ENCODE measurements at places on chromosomes 11 and 22.

DNA sequence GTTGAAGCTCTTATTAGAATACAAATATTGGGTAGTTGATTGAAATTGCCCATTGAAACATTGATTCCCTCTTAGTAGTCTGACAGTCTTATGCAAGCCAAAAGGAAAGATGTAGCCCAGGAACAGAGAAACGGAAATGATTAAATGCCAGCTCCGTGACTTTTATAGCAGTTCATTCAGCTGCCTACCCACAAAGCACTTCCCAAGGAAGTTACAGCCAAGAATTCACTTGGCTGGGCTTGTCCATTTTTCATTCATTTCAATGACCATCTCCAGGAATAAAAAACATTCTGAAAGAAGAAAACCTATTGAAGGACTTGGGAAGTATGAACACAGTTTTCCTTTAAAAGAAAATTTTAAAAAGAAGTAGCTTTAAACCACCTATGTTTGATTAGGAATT, 62.0 kb downstream of the NCAM1 start:
- no peak for DNase-seq

DNA sequence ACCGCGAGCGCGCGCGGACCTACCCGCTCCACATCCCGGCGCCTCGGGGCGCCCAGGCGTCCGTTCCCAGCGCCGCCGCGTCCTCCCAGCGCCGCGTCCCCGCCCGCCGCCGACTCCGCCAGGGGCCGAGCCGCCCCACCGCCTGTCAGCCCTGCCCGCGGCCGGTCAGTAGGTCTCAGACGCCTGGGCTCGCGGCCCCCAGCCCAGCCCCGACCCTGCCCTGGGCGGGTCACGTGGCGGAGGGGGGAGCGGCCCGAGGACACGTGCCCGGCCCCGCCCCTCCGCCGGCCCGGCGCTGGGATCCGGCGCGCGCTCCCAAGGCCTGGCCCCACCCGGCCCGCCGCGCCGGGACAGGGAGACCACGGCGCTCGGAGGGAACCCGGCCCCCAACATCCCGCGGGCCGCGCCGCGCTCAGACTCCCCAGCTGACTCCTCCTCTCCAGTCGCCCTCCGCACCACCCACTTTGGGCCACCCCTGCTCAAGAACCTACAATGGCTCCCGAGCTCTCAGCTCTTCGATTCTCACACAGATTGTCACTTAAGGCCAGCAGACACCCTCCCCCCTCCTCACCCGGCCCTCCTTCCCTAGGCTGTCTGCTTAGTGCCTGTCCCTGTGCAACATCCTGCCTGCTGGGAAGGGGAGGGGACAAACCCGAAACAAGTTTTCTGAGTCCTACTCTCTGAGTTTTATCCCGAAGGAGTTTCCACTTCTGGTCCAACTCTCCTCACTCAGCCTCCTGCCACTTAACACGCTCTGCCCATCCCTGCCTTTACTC, at the start of gene RAB3IL1:
TSS of gene RAB3IL1 (minus strand) at position 233 of the 776 bp plus-strand sequence. CDS start at position 34, 199 bp downstream.
- no peak for DNase-seq

DNA sequence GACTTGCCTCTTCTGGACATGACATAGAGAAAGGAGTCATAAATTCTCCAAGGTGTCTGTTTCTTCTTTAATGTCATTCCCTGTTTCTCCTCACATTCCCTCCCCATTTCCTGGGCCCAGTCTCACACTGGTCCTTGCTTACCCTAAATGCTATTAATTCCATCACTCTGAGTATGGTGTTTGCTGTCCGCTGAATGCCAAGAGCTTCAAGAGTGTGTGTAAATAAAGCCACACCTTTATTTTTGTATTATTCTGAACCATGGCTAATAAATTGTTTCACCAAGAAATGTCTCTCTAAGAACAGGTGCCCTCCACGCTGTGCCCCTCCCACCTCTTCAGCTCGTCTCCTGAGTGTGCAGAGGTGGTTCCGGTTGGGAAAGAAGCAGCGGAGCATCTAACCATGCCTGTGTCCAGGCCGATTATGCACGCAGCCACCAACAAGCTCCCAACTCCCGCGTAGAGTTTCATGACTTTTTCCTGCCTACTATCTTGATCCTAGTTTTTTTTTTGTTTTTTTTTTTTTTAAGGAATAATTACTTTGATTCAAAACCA, 8.6 kb downstream of the TMEM121B start:
- no peak for DNase-seq

DNA sequence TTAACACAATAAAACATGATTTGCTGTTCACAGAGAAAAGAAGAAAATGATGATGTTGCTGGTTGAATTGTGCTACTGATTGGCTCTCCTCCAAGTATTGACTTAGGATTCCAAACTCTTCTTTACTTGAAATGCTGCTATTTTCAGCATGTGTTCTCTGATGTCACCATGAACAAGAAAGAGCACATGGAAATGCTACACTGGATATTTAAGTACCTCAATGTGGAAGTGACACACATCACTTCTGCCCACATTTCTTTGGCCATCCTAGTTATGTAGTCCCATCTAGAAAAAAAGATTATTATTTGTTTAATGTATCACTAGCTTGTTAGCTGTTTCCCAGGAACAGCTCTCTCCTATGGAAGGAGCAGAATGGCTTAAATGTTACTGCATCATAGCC, 27.2 kb downstream of the OR52B2 start:
- no peak for DNase-seq

- no peak for DNase-seq
These were observed 226.3 kb downstream of the DDX10 start for GRCh38 chr11:108891143-108891542.

DNA sequence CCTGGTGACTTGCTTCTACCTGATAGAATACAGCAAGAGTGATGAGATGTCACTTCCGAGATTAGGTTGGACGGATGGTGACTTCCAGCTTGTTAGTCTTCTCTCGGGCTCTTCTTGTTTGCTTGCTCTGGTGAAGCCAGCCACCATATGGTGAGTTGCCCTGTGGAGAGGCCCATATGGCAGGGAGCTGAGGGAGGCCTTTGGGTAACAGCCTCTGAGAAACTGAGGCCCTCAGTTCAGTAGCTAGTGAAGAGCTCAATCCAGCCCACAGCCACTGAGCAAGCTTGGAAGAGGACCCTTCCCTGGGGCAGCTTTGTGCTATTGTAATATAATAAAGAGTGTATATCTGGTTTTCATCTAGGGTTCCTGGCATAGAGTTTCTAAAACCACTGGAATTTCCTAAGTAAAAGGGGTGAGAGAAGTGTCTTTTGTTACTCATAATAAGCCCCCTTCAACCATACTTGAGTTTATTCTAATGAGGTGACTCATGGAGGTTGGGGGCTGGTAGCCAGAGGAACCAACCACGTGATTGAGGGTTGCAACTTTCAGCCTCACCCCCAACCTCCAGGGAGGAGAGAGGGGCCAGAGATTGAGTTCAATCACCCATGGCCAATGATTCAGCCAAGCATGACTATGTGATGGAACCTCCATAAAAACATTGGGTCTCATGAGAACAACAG, 8.0 kb upstream of the TPCN2 start:
- no peak for DNase-seq

DNA sequence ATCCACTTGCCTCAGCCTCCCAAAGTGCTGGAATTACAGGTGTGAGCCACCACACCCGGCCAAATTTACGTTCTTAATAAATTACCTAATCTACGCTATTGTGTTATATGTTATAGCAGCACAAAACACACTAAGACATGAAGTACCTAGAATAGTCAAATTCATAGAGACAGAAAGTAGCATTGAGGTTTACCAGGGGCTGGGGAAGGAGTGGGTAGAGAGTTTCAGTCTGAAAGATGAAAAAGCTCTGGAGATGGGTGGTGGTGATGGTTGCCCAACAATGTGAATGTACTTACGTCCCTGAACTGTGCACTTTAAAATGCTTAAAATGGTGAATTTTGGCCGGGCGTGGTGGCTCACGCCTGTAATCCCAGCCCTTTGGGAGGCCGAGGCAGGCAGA, 65.7 kb upstream of the NUP50 start:
- DNase-seq, result no peak

GRCh38 chr11:8786933-8787332, 104.3 kb downstream of the RPL27A start:
- no peak for DNase-seq

DNA sequence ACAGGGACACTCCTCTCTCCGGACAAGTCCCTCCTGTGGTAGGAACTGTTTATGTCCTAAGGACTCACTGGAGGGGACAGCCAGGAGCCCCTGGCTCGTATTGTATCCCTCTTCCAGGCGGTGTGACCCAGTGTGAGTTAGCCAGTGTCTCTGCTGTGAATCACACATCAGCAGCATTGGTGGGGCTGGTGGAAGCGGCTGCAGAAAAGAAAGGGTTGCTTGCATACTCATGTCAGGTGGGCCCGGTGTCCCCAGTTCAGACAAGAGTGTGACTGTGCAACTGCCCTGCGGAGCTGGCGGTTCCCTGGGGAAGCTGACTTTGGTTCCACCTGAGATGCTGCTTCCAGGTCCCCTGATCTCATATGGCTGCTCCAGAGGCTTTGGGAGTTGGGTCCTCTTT, 99.4 kb downstream of the ZBTB16 start:
- no peak for DNase-seq

DNA sequence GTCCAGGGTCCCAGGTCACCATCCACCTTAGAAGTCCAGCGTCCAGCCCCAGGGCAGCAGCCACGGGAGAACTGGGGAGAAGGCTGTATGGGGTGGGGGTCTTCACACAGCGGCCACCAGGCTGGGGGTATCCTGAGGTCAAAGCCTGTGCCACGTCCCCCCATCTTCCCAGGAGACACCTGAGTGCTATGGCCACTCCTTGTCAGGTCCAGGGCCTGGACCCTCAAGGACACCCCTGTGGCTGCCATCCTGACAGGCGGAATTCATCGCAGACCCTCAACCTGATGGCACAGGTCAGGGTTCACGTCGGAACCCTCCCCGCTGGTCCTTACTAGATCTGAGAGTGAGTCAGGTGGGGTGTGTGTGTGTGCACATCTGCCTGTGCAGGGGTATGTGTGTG, 18.6 kb downstream of the BRSK2 start:
- no peak for DNase-seq

DNA sequence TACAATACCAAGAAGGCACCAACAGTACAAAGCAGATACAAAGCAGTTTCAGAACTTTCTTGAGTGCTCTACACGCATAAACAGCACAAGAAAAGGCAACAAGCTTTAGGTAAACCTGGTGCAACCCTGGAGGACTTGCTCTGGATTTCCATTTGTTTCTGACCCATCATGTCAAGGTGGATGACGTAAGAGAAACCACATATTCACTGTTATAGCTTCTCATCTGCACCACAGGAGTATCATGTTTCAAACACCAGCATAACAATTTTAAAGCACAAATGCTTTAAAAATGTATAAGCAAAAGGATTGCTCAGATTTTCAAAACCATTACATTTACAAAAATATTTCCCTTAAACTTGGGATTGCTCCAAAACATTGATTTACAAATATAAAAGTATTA, 25.0 kb upstream of the YPEL1 start:
- DNase-seq, result no peak

DNA sequence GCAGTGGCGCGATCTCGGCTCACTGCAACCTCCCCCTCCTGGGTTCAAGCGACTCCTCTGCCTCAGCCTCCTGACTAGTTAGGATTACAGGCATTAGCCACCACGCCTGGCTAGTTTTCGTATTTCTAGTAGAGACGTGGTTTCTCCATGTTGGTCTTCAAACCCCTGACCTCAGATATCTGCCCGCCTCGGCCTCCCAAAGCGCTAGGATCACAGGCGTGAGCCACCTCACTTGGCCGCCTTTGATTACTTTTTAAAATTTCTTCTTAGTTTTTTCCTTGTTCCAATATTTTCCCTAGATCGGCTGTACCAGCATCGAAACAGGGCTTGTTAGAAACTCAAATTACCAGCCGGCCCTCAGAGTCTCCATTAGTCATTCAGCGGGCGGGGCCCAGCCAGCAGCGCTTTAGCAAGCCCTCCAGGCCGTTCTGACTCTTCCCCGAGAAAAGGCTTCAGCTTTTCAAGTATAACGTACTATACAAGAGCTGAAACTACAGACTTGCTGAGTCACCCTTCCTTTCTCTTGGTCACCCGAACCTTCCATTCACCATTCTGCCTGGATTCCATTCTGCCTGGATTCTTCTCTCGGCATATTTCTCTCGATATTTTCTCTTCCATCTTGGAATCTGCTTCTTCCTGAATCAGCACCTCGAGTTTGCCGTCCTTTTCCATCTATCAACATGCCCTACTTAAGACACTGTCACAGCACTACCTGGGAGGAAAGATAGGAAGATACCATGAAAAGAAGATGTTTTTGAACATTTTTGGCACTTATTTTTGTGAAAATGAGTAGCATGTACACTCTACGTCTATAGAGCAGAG, 6.7 kb upstream of the CAPRIN1 start:
- DNase-seq, result peak; percentile 37

GRCh38 chr11:65851811-65852507, 6.0 kb downstream of the CFL1 start:
- no peak for DNase-seq

GRCh38 chr11:66524304-66525040, 14.0 kb downstream of the BBS1 start:
- no peak for DNase-seq

Data from GDM1 (cell line).